Epithelial cell of alveolus of lung (primary cell): ENCODE measurements at places on chromosomes 6 and 20. TPM values are rescaled to one million over a fixed set of nuclear protein-coding genes. Genes with fewer than 3 reads are reported as not detected.

Gene BEND6
- 4.1 and 5.3 TPM in 2 replicates for total RNA-seq

Gene RIPOR2
- total RNA-seq = 1.8 TPM in 2 replicates

Gene CBLN4
- total RNA-seq = not detected in 2 replicates

Gene COL11A2
- total RNA-seq = 0.16 TPM in 1 of 2 replicates, not detected in the other

Gene KIF25
- 0.56 TPM in 1 of 2 replicates, not detected in the other for total RNA-seq

Gene TGM2
- 221 and 262 TPM in 2 replicates for total RNA-seq
